Hematopoietic multipotent progenitor cell treated with erythropoietin and hydrocortisone succinate and interleukin-3 and kit ligand, for 6 days (in vitro differentiated cells): ENCODE measurements at places on chromosomes 13 and 19.
A peak's percentile ranks its signal among the peaks of the same experiment; 100 is the strongest.

DNA sequence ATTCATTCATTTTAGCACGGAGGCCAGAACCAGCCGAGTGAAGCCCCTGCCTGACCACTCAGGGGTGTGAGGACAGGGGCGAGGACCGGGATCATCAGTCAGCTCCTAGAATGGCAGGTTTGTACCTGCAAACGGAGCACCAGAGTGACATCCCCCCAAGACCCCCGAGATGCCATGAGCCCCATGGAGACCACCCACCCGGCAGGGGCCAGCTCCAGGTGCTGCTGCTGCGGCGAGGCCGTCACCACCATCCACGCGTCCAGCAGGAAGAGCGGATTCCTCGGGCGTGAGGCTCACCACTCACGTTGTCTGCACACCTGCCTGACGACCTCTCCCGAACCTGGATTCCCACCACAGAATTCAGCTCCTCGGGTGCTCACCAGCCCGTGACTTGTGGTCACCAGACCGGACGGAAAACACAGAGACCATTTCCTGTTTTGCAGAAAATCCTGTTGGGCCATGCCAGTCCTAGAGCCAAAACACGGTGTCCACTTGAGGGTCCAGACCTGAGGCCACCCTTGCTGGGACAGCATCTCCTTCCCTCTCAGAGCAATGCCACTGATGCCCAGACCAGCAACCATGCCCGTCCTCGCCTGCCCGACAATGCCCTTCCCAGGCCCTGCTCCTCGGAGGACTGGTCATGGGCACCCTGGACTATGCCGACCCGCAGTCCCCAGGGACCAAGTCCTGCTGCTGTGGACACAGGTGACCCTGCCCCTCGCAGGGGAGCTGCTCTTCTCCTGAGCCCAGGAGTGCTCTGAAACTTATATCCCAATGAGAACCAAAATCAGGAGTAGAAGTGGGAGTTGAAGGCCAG lies 74.2 kb downstream of the RASA3 start:
- no peak for DNase-seq

- DNase-seq = no peak
These were observed at the start of gene DCT for GRCh38 chr13:94479616-94480015. DCT (minus strand) TSS chr13:94479682; CDS start chr13:94479255, 427 bp downstream.

- no peak for DNase-seq
These were observed 99.6 kb downstream of the CCNA1 start for GRCh38 chr13:36531746-36532486.

DNA sequence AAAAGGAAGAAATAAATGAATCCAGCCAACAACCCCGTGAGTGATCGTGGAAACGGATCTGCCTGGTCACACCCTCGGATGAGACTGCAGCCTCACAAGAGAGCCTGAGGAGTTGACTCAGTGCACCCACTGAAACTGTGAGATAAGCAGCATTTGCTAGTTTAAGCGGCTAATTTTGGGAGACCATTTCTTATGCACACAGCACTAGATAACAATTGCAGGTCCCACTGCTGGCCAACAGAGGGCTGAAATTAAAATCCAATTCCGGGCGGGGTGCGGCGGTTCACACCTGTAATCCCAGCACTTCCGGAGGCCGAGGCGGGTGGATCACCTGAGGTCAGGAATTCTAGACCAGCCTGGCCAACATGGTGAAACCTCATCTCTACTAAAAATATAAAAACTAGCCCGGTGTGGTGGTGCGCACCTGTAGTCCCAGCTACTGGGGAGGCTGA lies 3.6 kb downstream of the UQCR11 start:
- DNase-seq = peak; percentile 91

GRCh38 chr19:5987077-5987818 lies 9.3 kb upstream of the RANBP3 start:
- DNase-seq = peak; percentile 91

DNA sequence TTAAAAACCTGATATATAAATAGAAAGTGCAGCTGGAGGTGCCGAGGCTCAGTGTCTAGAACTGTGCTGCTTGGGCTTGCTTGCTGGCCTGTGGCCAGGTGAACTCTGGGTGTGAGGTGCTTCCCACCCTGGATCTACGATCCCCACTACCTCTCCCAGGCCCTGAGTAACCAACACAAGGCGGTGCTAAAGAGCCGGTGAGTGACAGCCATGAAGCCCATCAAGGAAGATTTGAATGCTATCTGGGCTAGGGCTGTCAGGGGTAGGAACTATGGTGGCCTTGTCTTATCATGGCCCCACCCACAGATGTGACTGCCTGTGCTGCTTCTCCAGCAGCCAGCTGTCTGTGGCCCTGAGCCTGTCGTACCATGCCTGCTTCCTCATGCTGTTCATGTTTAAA lies 25.6 kb upstream of the ZNF91 start:
- no peak for DNase-seq

DNA sequence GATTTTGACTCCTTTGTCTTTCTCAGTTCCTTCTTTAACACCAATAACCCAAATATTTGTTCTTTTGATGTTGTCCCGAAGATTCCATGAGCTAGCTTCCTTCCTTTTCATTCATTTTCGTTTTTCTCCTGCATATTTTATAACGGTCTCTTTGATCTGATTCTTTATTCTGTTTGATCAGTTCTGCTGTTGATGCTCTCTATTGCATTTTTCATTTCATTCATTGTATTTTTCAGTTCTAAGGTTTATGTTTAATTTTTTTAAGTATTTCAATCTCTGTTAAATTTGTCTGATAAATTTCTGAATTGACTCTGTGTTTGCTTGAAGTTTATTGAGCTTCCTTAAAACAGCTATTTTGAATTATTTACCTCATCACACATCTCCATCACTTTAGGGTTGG lies 68.4 kb upstream of the LRCH1 start:
- DNase-seq = no peak

DNA sequence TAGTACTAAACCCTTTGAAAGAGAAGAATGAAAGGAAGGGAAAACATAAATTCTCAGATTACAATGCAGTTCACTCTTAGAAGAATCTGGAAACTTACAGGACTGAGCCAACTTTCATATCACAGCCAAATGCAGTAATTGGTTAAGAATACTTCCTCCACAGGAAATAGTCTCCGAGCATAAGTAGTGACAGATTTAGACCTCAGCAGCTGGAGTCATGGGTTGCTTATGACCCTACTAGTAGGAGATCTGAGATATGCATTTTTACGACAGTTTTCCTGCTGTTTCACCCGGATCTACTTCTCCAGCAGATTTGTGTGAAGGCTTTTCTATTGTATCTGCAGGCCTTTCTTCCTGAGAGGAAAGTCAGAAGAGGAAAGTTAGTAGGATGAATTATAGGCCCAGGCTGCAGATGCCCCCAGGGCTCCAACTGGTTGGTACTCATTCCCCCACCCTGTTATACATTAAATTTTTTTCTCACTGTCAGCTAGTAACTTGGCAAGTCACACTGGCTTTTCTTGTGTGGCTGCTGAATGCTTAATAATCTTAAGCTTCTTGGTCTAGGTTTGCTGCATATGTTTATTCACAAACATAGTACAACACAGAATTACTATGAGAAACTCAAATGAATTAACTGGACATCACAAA lies 1241.5 kb upstream of the MIR17HG start:
- no peak for DNase-seq

GRCh38 chr19:33781996-33782395 lies 14.7 kb upstream of the KCTD15 start:
- no peak for DNase-seq

DNA sequence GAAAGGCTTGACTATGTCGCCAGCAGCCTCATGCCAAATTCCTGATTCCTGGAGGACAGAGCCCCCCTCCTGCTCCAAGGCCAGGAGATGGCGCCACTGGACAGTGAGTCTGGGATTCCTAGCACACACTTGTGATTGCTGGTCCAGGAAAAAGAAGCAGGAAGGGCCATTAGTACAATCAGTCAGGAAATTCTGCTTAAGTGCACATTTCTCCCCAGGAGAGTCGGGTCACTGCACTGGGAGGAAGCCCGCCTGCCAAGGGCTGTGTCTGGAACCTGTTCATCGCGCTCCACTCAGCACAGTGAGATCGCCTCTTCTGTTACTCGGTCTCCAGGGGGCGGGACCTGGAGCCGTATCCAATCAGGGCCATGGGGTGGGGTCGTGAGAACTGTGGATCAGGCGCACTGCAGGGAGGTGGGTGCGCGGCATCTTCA lies 65.1 kb downstream of the ZNF823 start:
- DNase-seq = peak; percentile 56

- no peak for DNase-seq
These were observed 14.2 kb downstream of the RB1 start for GRCh38 chr13:48317511-48318376.

DNA sequence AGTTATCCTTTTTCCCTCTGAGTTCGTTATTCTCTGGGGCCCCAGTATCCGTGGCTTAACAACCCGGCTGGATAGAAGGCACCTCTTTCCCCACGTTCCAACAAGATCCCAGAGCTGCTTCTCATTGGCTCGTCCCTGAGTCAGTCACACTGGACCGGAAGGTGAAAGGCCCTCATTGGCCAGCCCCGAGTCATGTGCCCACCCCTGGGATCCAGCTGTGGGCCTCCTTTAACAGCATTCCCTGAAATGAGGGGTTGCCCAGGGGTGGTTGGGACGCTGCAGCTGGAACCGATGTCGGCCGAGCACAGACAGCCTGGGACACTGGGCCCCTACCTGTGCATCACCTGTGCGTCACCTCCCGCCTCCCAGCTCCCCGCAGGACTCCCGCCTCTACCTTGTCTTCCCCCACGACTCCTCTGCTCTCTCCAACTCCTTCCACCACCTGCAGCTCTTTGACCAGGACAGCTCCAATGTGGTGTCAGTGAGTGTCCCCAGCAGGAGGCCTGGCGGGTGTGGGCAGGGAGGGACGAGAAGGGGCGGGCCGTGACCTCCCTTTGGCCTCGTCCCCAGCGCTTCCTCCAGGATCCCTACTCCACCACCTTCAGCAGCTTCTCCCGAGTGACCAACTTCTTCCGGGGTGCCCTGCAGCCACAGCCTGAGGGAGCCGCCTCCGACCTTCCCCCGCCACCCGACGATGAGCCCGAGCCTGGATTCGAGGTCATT lies 4.3 kb downstream of the TBC1D17 start:
- peak; percentile 39 for DNase-seq

DNA sequence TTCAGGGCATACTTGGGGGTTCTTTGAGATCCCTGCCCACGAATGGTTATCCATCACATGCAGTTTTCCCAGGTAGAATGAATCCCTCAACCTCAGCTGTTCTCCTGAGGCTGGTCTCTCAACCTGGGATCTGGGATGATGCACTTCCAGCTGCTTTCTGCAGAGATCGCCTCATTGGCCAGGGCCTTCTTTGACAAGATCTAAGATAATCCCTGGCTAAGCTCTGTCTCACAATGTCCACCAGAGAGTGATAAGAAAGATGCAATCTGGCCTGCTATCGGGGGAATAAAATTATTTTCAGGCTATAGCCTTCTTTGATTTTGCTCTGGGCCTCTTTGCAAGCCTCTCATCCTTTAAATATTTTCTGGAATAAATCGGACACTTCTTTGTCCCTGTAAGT lies 1021.1 kb downstream of the EFNB2 start:
- no peak for DNase-seq

DNA sequence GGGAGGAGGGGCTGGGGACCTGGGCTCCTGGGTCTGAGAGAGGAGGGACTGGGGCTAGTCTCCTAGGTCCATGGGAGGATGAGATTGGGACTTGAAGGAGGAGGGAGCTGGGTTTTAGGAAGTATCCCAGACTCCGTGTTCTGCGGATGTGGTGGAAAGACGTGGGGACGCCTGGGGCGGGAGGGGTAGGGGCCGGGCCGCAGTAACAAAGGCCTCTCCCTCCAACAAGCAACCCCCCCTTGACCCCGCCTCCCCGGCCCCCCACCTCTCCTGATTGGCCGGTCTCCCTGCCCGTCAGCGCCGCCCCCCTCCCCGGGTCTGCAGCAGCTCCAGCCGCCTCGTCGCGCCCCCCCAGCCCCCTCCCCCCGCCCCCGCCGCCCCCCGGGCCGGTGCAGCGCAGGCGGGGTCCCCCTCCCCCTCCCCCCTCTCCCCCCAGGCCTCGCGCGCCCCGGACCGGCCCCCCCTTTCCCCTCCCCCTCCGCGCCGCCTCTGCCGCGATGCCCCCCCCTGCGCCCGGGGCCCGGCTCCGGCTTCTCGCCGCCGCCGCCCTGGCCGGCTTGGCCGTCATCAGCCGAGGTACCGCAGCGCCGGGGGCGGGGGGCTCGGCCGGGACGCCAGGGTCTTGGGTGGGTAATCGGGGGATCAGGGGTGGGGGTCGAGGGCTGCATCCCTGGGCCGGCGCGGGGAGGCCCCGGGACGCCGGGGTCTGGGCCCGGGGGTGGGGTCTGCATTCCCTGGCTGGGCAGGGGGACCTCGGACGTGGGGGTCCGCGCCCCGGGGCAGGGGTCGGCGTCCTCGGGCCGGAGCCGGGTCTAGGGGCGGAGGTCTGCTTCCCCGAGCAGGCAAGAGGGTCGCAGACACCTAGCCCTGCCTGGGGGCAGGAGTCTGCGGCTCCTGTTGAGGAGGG lies at the start of gene IGLON5:
Gene IGLON5, plus strand, starts transcription at position 294 of the 907 bp plus-strand sequence. Its CDS starts 204 bp downstream, at position 498.
- DNase-seq = no peak

DNA sequence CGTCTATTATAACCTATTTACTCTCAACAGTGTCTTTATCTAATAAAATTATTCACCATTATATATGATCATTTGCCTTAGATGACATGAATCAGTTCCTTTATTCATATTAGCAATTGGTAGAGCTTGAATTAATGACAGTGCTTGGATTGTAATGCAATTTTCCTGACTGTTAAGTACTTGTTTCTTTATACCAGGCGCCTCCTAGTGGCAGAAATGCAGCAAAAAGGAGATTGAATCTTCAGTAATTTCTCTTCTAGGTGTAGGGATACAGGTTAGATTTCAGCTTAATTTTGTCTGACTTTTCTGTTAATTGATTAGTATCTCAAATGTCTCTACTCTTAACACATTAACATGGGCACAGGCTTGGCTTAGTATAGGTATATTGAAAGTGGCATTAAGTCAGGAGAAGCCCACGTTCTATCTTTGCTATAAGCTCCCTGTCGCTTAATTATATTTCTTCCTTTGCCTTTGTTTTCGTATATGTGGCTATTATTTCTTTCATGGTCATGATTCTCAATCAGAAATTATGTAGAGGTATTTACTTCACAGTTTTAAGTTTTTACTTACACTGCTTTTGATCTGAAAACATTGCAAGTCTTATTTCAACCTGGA lies 9.1 kb upstream of the LHFPL6 start:
- peak; percentile 88 for DNase-seq

GRCh38 chr19:16897856-16898161 lies 9.0 kb downstream of the F2RL3 start:
- no peak for DNase-seq

GRCh38 chr13:21557995-21558394 lies 46.0 kb downstream of the MICU2 start:
- peak; percentile 88 for DNase-seq

GRCh38 chr13:29457299-29457698 lies 138.2 kb downstream of the SLC7A1 start:
- peak; percentile 53 for DNase-seq

- DNase-seq = peak; percentile 90
These were observed 831 bp downstream of the PGPEP1 start for GRCh38 chr19:18340990-18341868.
